ENCODE measurements at places on chromosomes 7 and 10.
A peak's percentile ranks its signal among the peaks of the same experiment; 100 is the strongest.

GRCh38 chr7:139359366-139360209, at the start of gene LUC7L2:
TSS of gene LUC7L2 (plus strand) at chr7:139359894. CDS start at chr7:139360262, 368 bp downstream.
- DNase-seq = peak; percentile 98

GRCh38 chr7:144830024-144830785, 5.6 kb downstream of the TPK1 start:
- no peak for DNase-seq

- DNase-seq = peak; percentile 25
These were observed 327.8 kb upstream of the C7orf33 start for GRCh38 chr7:148262721-148263229.

DNA sequence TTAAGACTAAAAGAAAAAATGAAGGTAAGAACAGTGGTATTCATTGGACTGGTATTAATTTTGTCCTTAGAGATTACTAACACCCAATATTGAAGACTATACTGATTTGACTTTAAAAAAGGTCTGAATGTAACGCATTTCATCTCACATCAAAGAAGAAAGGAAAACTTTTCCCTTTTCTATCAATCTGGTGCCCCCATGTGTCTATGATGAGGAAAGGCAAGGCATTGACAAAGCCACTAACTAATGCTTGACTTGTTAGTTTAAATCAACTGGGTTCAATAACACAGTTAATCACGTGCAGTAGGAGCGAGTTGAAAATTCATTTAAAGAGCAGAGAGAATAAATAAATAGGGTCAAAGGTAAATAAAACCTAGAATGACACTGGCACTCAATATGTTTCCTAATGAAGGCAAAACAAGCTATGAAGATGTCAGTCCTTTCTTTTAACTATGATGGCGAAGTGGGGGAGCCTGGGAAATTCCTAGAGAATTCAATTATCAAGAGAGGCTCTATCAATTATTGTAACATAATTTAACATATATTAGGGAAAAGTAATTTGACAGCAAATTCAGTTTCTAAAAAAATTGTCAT, 180.9 kb downstream of the ANK3 start:
- peak; percentile 3 for DNase-seq

DNA sequence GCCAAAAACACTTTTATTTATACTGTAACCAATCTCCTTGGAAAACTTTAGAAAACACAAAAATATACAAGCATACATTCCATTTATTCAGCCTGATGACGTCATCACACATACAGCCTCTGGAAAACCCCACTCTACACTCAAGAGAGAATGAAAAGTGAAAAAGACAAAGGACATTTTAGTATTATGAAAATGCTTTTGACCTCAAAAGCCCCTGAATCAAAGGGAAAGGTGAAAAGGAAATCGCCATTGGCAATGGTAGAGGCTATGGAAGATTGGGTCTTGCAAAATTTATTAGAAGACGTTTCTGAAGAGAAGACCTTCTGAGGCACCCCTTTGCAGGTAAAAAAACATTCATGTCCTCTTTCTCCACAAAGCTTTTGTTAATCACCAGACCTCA, 82.9 kb upstream of the STRIP2 start:
- no peak for DNase-seq

GRCh38 chr10:93006435-93007039, 54.1 kb upstream of the CYP26C1 start:
- no peak for DNase-seq

DNA sequence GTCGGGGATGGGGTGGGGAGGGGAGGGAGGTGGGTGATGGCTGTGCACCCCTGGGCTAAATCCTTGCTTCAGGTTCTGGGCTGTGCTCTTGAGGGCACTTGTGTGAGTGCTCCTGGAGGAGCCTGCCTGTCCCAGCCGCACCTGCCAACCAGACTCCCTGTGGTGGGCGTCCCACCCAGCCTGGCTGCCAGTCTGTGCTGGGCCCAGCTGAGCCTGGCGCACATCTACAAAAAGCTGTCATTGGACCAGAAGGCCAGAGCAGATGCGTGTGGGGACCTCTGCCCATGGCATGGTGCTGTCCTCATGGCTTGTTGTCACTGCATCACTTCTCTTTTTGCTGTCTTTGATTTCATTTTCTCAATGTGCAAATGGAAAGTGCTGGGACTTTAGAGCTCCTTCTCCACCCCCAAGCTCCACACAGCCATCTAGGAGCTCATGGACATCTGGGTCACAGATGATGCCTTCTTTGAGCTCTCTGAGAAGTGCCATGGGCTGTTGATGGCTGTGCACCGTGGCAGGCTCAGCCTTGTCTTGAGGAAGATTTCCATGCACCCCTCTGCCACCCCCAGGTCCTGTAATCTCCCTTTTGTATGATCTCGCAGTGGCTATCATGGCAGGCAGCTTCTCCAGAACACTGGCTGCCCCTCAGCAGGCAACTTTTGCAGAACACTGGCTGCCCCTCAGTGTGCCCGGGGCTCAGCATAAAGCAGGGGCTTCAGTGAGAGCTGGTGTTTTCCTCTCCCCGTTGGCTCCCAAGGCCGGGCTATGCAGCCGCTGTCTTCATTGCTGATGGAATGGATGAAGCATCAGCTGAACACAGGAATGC, 83.9 kb downstream of the ADCY1 start:
- DNase-seq = no peak

GRCh38 chr10:118003126-118003525, 43.6 kb downstream of the RAB11FIP2 start:
- no peak for DNase-seq

GRCh38 chr10:95518455-95519452, 42.4 kb downstream of the SORBS1 start:
- no peak for DNase-seq

- no peak for DNase-seq
These were observed 11.2 kb upstream of the JAKMIP3 start for GRCh38 chr10:132054564-132054963.

GRCh38 chr7:111833466-111833865, 271.2 kb upstream of the IMMP2L start:
- DNase-seq = no peak

- no peak for DNase-seq
These were observed 259.7 kb downstream of the MTERF1 start for GRCh38 chr7:91620827-91621226.

DNA sequence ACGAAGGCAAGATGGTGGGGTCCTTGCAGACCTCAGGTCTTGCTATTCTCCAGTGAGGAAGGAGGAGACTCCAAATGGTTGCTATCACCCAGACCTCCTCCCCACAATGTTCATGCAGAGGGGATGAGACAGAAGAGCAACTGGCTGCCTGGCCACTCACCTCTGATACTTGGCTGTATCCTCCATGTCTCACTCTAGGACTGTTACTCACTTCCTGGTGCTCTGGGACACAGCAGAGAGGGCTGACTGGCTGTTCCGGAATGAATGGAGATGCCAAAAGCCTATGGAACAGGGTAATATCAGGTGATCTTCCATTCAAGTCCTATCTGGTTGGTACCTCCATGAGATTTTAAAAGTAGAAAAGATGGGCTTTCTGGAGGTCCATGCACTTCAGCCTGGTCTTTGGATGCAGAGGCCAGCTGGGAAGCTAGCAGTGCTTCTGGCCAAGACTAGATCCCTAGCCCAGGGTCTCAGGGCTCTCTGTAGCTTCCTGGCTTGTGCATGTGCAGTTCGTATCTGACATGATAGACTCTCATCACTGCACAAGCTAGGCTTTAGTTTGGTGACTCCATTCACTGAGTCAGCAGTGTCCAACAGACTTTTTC, 27.0 kb upstream of the ABI1 start:
- no peak for DNase-seq

DNA sequence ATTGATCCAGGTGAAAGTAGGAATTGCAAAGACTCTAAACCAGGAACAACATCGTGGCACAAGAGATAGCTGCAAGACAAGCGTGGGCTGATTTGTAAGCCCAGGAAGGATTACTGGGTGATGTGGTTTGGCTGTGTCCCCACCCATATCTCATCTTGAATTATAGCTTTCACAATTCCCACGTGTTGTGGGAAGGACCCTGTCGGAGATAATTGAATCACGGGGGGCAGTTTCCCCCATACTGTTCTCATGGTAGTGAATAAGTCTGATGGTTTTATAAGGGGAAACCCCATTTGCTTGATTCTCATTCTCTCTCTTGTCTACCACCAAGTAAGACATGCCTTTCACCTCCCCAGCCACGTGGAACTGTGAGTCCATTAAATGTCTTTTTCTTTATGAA, 59.5 kb downstream of the ST8SIA6 start:
- no peak for DNase-seq

DNA sequence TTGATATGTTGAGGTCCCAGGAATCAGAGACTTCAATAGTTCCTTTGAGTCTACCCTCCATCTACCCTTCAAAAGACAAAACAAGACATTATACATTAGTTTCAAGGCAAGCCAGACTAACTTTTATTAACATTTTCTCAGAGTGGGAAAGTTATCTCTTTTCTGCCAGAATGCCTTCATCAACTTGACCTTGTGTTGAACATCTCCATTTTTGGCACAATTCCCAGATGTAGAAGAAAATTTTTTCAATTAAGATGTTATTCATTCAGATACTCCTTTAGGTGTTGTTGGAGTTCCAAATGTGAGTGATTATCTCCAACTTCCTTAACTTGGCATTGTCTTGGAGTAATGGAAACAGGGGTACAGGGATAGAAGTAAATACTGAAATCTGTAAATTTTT, 59.1 kb downstream of the NRF1 start:
- no peak for DNase-seq

- peak; percentile 59 for DNase-seq
These were observed 415.1 kb downstream of the PAXIP1 start for GRCh38 chr7:154587792-154588191.

- no peak for DNase-seq
These were observed 31.3 kb upstream of the SMC3 start for GRCh38 chr10:110535958-110536891.

DNA sequence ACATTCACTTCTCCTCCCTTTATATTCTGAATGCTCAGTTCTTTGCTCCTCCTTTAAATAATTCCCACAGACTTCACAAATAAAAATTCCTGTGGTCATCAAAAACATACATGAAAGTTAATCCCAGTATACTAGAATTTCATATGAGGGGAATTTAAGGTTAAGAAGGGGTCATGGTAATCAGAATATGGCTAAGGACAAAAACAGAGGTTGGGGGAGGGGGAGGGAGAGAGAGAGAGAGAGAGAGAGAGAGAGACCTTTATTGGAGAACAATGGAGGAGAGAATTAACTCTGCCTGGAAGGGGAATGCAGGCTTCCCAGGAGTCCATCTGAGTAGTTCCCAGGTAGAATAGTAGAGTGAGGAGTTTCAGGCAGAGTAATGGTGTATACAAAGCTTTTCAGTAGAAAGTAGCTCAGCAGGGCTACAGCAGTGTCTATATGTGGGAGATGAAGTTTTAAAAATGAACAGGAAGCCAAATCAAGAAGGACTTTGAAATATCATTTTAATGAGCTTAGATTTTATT, 5.2 kb upstream of the CUBN start:
- DNase-seq = no peak

DNA sequence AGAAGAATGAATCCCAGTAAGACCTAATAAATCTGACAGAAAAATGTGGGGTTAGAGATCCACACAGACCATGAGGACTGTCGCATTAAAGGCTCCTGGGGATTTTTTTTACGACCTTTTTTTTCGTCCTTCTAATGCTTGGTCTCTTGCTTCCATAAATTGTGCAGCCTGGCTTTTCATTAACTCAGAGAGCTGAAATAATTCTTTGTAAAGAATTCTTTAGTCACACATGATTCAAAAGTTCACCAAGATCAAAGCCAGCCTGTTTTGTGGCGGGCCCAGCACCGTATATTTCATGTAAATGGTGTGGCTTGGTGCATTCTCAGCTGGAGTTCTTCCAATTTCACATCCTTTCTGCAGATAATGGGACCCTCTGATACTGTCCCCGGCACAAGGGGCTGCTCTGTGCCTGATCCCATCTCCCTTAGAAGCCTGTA, 206.6 kb upstream of the BMPER start:
- DNase-seq = no peak

GRCh38 chr7:76260171-76260703, 42.2 kb upstream of the HSPB1 start:
- DNase-seq = peak; percentile 38

GRCh38 chr10:36515319-36515718, 610.1 kb upstream of the ANKRD30A start:
- no peak for DNase-seq
